ENCODE measurements at places on chromosomes 6 and 20.

DNA sequence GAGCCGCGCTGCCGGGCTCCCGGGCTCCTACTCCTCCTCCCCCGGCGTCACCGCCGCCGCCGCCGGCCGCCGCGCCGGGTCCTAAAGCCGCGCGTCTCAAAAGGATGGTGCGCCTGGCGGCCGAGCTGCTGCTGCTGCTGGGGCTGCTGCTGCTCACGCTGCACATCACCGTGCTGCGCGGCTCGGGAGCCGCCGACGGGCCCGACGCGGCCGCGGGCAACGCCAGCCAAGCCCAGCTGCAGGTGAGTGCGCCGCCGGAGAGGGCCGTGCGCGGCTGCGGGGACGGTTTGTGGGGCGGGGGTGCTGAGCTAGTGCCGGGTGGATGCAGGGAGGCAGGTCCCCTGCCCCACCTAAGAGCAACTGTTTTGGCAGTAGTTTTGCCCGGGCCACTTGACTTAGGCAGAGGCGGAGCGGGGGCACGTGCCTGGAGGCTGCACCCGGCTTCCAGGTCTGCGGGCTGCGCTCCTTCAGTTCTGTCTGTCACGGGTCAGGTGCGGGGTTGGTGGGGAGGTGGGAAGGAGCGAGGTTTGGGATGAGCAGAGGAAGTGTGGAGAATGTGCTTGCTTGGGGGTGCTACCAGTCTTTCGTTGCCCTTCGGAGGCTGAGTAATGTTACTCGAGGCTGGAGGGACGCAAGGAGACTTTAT is 722 bp downstream of the ISM1 start:
- no peak for DNase-seq

GRCh38 chr20:32743237-32744112 is at the start of gene COMMD7:
Gene COMMD7, minus strand, starts transcription at chr20:32743467. Its CDS starts 76 bp downstream, at chr20:32743391.
- no peak for DNase-seq

- DNase-seq = no peak
These were observed 22.1 kb downstream of the L3MBTL1 start for GRCh38 chr20:43529457-43530153.

DNA sequence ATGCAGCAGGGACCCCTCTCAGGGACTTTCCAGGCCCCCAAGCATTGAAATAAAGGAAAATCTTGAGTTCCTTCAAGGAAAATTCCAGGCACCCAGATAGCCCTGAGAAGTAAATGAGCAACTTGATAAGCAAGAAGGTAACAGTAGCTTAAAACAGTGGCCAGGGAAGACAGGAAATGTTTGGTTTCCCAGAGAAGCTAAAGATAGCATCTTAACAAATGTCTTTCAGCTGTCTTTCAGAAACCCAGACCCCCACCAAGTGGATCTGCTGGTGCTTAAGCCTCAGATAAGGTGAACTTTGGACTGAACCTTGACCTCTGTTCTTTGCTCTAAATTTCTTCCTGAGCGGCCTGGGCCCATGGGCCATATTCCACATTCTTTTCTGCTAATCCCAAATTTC is 117.8 kb upstream of the CST7 start:
- no peak for DNase-seq

DNA sequence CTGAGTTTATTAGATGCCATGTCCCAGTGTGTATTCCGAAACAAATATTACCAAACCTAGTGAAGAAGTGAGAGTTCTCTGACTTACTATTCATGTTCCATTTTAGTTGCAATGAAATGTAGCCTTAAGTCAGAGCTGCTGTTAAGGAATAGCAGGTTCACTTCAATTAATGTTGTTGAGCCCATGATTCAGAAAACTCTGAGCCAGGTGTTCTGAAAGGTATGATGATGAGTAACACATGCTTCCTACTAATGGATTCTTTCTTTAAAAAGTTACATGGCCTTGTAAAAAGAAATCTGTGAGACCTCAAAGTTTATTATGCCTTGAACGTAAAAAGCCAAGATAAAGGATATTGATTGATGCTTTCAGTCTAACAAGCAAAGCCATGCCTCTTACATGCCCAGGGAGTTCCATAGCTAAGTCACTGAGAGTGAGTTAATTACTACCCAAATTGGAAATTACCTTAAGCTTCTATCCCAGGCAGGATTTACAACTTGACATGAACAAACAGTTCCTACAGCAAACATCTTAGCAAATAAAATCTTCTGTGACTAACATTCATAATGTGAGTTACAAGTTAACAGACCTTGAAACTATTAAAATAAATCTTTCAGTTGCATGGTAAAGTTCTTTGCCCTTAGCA is 122.9 kb downstream of the AKAP7 start:
- no peak for DNase-seq

DNA sequence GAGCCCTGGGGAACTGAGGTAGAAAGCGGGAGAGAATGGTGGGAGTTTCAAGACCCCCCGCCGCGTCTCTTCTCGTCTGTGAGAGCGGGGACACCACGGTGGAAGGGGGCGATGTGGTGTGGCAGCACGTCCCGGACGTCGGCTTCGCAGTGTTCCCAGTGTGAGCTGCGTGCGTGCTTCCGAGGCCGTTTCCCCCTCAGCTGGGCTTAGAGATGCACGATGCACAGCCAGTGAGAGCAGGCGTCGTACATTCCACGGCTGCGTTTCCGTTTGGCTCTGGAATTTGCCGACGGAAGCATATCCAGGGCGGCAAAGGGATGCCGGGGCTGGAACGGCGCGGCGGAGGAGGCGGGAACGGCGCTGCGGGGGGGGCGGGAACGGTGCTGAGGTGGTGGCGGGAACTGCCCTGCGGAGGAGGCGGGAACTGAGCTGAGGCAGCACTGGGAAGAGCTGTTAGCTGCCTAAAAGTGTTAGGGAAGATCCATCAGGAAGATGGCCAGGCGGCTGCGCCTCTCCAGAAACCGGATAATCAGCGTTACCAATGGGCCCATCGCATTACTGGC is 37.7 kb downstream of the KIF25 start:
- DNase-seq = no peak

DNA sequence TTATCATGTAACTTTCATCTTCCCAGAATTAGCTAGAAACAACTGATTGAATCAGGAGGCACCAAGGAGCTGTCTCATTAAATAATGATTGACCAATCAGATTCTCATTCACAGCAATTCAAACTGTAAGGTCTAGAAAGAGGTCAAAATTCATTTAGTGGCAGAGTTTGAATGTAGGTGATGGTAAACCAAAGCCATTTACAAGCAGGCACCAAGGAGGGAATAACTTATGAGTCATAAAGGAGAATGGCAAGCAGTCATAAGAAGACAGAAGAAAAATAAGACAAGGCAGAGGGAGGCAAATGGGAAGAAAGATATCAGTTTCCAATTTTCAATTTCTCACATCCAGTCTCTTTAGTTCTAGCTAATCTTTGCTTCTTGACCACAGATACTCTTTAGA is 52.9 kb upstream of the DEFB112 start:
- DNase-seq = no peak

DNA sequence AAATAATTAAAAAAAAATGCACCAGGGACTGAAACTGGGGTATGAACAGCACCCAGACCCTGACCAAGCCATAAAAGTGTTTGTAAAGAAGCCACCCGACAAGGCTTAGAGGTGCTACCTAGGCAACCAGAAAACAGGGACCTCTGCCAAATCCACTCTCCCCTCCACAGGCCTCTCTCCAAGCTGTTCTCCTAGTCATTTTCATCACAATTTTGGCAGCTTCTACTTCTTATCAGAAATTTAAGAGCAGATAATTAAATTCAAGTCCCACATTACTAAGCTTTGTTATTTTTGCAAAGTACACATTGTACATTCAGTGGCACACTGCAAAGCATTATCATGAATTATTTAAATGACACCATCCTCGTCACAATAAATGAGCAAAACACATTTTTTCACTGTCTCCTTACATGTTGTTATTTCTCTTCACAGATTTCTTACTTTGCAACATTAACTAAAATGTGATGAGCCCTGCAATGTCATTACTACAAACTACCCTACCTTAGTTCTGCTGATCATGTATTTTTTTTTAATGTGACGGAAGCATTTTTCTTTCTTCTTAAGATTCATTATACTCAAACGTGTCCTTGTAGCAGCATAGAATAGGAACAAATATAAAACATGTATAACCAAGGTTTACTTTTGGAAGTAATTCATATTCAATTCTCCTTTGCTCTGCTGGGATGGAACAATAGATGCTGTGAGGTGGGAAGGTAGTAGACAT is 38.1 kb downstream of the ECT2L start:
- DNase-seq = no peak
